ENCODE measurements at places on chromosomes 2 and 18. TPM values are rescaled to one million over a fixed set of nuclear protein-coding genes. Genes with fewer than 3 reads are reported as not detected.

Gene TMEM200C
- 0.17 TPM for total RNA-seq

Gene WDSUB1
- 15.2 TPM for total RNA-seq

Gene LIPG
- 0.50 TPM for total RNA-seq

Gene CELF4
- total RNA-seq, result not detected

Gene IL1F10
- not detected for total RNA-seq

Gene CD226
- total RNA-seq, result 0.33 TPM

GRCh38 chr18:12946549-12947284, 1.1 kb upstream of the SEH1L start:
- H3K4me3 ChIP-seq, result peak overlapping the region; percentile 99
- DNase-seq, result peak; percentile 79
- peaks cover 9% of the 10 kb centered on the region for H3K4me1 ChIP-seq
- H3K36me3 ChIP-seq, result peaks cover 2% of the 10 kb centered on the region

GRCh38 chr2:183543222-183543621, 419.0 kb downstream of the NUP35 start:
- H3K27ac ChIP-seq, result no peak overlapping the region
- DNase-seq, result no peak
- no peaks in the 10 kb centered on the region for H3K27me3 ChIP-seq
- H3K4me1 ChIP-seq, result no peaks in the 10 kb centered on the region

GRCh38 chr2:46299365-46300263, 2.4 kb downstream of the EPAS1 start:
- H3K36me3 ChIP-seq, result no peaks in the 10 kb centered on the region
- no peaks in the 10 kb centered on the region for H3K27me3 ChIP-seq
- peaks cover 2% of the 10 kb centered on the region for H3K4me1 ChIP-seq
- peak overlapping the region; percentile 81 for H3K27ac ChIP-seq
- peak; percentile 68 for DNase-seq

- H3K4me1 ChIP-seq, result no peaks in the 10 kb centered on the region
- H3K27ac ChIP-seq, result no peak overlapping the region
- no peak overlapping the region for H3K4me3 ChIP-seq
- no peaks in the 10 kb centered on the region for H3K27me3 ChIP-seq
Observed at GRCh38 chr2:182553483-182553882, 126.6 kb upstream of the PDE1A start.

DNA sequence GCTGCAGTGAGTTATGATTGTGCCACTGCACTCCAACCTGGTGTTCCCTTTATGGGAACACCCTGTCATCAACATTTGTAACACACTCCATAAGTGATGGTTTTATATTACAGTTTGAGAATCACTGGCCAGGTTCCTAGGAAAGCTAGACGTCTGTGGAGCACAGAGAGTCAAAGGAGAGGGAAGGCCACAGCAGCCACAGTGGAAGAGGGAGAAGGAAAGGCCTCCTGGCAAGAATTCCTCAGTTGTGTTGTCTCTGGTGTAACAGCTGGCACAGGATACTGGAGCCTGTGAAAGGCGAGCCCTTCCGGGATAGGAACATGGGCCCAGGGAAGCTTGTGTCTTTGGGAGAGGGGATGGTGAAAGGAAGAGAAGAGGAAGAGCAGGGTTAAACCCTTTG, 360.5 kb upstream of the PIK3C3 start:
- no peaks in the 10 kb centered on the region for H3K4me1 ChIP-seq
- peak; percentile 15 for DNase-seq
- H3K27ac ChIP-seq, result no peak overlapping the region

DNA sequence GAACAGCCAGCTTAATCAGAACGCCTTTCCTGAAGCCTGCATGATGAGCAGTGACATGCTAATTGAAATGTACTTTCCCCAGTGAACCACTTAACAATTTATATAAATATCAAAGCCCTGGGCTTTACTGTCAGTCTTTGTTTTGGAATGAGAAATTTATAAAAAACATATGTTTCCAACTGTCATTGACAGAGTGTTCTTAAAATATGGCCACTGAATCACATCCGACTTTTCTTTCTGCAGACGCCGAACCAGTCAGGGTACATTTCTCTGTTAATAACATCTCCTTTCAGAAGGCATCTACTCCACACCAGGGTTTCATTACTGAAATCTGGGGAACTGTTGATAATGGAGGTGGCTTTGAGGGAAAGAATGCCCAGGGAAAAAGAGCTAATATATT, 343.7 kb downstream of the INSIG2 start:
- no peak for DNase-seq
- H3K36me3 ChIP-seq, result no peaks in the 10 kb centered on the region
- H3K4me1 ChIP-seq, result no peaks in the 10 kb centered on the region

DNA sequence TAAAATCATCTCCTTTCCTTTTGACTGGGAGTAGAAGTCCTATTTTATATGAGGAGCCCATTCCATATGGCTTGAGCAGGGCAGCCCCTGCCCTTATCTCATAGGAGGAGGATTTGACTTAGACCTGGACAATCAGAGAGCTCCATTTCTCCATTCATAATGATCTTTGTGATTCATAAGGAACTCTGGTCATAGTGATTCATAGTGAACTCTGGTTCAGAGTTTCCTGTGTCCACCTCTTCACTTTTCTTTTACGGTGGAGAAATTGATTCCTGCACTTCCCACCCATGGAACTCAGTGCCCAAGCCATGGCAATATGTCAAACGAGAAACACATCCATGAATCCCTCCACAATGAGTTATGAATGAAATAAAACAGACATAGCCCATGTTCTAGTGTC, 12.8 kb upstream of the MYO3B start:
- DNase-seq, result no peak
- H3K27me3 ChIP-seq, result no peaks in the 10 kb centered on the region

GRCh38 chr2:18626958-18627650, 37.7 kb upstream of the NT5C1B start:
- no peak overlapping the region for H3K27ac ChIP-seq
- H3K4me1 ChIP-seq, result peaks cover 10% of the 10 kb centered on the region
- H3K27me3 ChIP-seq, result no peaks in the 10 kb centered on the region
- no peaks in the 10 kb centered on the region for H3K36me3 ChIP-seq

DNA sequence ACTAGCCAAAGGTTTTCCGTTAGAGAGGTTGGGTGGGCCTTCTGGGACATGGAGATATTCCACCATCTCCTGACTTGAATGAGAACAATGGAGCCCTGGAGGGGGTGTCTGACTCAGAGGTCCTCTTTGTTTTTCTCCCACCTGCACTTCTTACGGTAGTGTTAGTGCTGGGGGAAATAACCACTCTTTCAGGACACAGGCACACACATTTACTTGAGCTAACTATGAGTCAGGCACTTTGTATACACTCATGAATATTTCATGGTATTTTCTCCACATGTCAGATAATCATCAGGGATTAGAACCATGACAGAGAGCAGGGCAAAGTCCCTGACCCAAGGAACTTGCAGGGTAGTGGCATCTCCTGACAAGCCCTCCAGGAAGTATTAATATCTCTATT, 439.1 kb downstream of the TSN start:
- no peak for DNase-seq
- H3K36me3 ChIP-seq, result no peaks in the 10 kb centered on the region
- H3K4me1 ChIP-seq, result no peaks in the 10 kb centered on the region
- no peak overlapping the region for H3K4me3 ChIP-seq
- H3K27ac ChIP-seq, result no peak overlapping the region

DNA sequence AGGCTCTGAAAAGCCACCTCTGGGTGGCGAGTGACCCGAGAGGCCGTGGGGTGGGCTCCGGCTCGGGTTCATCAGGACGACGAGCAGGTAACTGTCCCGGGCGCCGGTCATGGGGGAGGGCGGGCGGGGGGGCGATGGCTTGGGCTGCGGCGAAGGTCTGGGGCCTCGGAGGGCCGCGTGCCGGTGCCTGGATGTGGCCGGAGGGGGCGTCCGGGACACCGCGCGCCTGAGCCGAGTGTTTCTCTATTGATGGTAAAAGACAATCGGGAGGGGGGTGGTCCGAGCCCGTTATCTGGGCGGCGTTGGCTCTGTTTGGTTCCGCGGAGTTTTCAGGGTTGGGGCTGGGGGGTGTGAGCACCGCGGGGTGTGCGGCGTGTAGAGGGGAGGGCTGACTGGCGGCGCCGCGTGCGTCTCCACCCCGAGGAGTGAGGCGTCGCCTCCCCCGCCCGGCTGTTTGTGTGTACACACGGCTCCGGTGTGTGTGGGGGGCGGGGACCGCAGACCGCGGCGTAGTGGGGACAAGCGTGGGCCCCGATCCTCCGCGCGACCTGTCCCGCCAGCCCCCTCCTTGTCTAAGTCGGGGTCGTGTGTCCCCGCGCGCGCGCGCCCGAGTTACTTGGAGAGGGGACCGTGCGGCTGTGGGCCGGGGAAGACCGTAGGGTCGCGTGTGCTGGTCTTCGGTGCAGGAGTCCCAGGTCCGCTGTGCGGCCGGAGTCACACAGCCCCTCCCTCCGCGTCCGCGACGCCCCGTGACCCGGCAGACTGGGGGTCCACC, 1.6 kb downstream of the CTIF start:
- peak overlapping the region; percentile 93 for H3K27ac ChIP-seq
- peaks cover 14% of the 10 kb centered on the region for H3K4me1 ChIP-seq
- peak overlapping the region; percentile 96 for H3K4me3 ChIP-seq
- DNase-seq, result peak; percentile 47

- peaks cover 10% of the 10 kb centered on the region for H3K4me1 ChIP-seq
- peaks cover 3% of the 10 kb centered on the region for H3K36me3 ChIP-seq
- no peaks in the 10 kb centered on the region for H3K27me3 ChIP-seq
- no peak overlapping the region for H3K27ac ChIP-seq
- DNase-seq, result peak; percentile 52
Observed at GRCh38 chr18:9612215-9612830, 2.0 kb downstream of the PPP4R1 start.

GRCh38 chr2:172248785-172249187, 146.1 kb upstream of the DLX2 start:
- no peak overlapping the region for H3K4me3 ChIP-seq
- H3K36me3 ChIP-seq, result no peaks in the 10 kb centered on the region
- peak; percentile 83 for DNase-seq
- no peak overlapping the region for H3K27ac ChIP-seq

DNA sequence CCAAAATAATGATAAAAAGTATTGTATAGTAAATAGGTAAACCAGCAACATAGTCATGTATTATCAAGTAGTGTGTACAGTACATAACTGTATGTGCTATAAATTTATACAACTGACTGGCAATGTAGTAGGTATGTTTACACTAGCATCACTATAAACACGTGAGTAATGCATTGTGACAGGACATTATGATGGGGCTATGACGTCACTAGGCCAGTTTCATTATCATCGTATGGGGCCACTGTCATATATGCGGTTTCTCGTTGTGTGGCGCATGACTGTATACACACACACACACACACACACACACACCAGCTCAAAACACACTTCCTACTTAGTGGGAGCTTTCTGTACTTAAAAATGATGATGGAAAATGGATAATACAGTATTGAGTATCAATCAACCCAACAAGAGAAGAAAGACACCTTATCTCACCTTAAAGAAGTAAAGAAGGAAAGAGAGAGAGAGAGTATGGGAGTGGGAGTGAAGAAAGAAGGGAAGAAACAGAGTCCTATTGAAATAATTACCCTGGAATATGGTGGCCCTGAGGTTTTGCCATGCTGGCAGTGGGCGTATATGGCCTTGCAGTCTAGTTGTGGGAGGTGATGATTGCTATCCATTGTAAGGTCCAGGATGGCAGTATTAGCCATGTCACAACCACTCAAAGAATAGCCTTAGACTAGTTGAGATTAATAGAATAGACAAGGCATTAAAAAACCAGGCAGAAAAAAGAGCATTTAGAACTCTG, 186.4 kb upstream of the ZNF521 start:
- H3K4me1 ChIP-seq, result no peaks in the 10 kb centered on the region
- no peak overlapping the region for H3K4me3 ChIP-seq
- no peaks in the 10 kb centered on the region for H3K27me3 ChIP-seq
- DNase-seq, result no peak

- H3K36me3 ChIP-seq, result peaks cover 8% of the 10 kb centered on the region
- DNase-seq, result peak; percentile 50
- no peaks in the 10 kb centered on the region for H3K27me3 ChIP-seq
- peak overlapping the region; percentile 54 for H3K27ac ChIP-seq
- H3K4me1 ChIP-seq, result peaks cover 6% of the 10 kb centered on the region
Observed at GRCh38 chr2:237715459-237715947, 83.1 kb upstream of the RBM44 start.

GRCh38 chr18:60145776-60146175, 226.8 kb downstream of the MC4R start:
- no peaks in the 10 kb centered on the region for H3K36me3 ChIP-seq
- no peak for DNase-seq
- H3K27ac ChIP-seq, result no peak overlapping the region

- H3K36me3 ChIP-seq, result no peaks in the 10 kb centered on the region
- no peak for DNase-seq
- H3K27ac ChIP-seq, result no peak overlapping the region
- peaks cover 2% of the 10 kb centered on the region for H3K4me1 ChIP-seq
Observed at GRCh38 chr2:216015722-216016464, 2.5 kb upstream of the MREG start.

GRCh38 chr18:45642238-45642637, 27.0 kb downstream of the SLC14A2 start:
- DNase-seq, result no peak
- H3K27me3 ChIP-seq, result peaks cover 3% of the 10 kb centered on the region
- H3K27ac ChIP-seq, result no peak overlapping the region

GRCh38 chr2:150477347-150477746, 10.1 kb downstream of the RND3 start:
- H3K36me3 ChIP-seq, result peaks cover 11% of the 10 kb centered on the region
- no peaks in the 10 kb centered on the region for H3K27me3 ChIP-seq
- peak overlapping the region; percentile 53 for H3K27ac ChIP-seq
